Activated gamma-delta T cell treated with anti-CD3 and anti-CD28 coated beads, Interleukin-2, amount 50 U/mL, for 16 hours (primary cell): ENCODE measurements at places on chromosomes 2 and 18.

DNA sequence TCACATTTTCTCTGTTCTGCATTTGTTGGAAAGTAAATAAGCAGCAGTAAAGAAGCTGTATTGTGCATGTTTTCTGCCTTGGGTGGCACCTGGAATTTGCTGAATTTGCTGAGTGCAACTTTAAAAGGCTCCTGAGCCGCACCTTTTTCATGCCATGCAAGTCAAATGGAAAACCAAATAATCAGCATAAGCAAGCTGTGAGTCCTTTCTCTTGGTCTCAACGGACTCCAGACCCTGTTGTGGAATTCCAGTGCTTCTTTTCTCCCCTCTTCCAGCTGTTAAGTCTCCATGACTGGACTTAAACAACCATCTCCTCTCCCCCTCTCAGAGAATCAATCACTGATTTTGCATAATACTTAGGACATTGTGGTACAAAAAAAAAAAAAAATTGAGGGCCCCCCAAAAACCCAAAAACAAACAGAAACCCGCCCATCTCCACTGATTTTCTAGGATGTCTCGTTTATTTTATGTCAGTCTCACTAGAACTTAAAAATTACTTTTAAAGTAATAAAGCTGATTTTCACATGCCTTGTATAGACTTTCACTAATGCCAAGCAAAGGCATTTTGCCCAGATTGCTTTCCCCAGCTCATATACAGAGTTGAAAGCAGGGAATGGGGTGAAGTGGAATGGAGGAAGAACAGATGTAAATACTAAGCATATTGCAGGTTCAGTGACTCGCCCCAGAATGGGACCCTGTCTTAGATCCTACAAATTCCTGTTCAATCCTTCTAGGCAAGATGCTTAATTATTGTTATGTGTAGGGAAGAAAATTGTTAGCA is 5.1 kb upstream of the CETN1 start:
- DNase-seq = no peak

DNA sequence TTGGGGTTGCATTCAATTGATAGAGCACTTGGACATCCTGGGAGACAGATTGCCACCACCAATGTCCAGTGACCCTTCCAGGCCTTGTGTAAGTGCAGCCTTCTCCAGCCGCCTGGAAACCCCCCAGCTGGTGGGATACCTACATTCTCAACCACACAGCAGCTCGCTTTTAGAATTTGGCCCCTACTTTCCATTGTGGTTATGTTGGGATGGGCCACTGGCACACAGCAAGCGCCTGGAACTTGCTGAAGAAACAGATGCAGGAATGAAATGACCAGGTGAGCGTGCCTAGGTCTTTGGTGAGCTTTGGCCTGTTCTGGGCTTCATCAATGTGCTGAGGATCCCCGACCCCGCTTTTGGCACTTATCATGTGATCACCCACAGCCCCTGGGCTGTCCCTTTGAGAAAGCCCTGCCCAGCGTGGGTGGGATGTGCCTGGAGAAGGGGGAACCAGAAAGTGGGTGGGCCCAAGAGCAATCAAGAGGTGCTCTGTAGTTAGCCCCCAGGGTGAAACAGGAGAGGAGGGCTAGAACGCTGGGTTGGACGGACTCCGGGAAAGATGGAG is 16.0 kb upstream of the NTSR2 start:
- DNase-seq = no peak

DNA sequence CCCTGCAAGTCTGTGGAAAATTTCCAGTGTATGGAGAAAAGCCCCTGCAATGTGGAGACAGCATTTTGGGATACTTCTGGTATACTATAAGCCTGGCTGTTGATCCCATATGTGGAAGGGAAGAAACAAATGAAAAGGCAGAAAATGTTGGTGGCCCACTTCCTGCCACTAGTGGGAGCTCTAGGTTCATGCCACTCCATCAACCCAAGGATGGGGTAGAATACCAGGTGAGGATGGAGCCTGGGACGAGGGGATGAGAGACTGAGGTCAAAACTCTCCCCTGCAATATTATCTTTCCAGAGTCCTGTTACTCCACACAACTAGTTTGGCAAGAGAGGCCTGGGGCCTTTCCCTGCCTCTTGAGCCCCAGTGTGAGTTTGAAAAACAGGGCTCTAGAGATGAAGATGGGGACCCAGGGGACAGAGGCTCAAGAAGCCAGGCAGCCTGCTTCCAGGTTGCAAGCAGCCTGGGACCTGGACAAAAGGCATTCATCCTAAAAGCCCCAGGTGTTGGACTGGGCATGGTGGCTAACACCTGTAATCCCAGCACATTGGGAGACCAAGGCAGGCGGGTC is 31.9 kb downstream of the BMP10 start:
- no peak for DNase-seq

GRCh38 chr18:6792391-6792790 is 62.9 kb downstream of the ARHGAP28 start:
- no peak for DNase-seq

DNA sequence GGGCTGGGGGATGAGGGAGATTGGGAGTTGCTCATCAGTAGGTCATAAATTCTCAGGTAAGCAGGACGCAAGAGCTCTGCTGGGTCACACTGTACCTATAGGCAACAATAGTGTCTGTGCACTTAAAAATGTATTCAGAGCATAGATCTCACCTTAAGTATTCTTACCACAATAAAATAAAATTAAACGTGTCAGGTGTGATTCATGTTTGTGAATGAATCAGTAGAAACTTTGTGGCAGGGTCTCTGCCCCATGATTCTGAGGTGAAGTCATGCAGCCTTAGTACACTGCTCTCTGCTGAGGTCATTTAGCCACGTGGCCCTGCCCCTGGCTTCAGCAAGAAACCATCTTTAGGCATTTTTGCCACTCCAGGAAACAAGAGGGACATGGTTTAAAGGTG is 253.8 kb downstream of the FBXO15 start:
- no peak for DNase-seq

GRCh38 chr18:44938720-44939665 is 258.3 kb downstream of the SETBP1 start:
- DNase-seq = no peak

GRCh38 chr2:161004379-161004778 is 155.8 kb upstream of the TANK start:
- DNase-seq = no peak

DNA sequence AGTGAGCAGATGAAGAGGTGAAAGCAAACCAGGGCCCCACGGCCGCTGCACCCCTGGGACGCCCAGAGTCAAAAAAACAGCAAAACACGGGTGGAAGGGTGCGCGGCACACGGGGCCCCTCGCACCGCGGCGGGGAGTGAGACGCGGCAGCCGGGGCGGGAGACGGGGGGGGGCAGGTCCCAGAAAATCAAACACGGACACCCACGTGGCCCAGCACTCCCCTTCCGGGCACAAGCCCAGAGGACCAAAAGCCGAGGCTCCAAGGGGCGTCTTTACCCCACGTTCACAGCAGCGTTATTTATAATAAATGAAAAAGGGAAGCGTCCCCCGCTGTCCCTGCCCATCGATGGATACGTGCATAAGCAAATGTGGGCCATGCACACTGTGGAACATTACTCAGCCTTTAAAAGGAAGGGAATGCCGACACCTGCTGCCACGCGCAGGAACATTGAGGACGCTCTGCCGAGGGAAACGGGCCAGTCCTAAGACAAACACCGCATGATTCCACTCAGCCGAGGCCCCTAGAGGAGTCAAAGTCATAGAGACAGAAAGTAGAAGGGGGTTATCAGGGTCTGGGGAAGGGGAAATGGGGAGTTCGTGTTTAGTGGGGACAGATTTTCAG is 677 bp upstream of the COPS9 start:
- no peak for DNase-seq

GRCh38 chr18:22499421-22499820 is 81.7 kb upstream of the CTAGE1 start:
- no peak for DNase-seq
